Caki2 (cell line): ENCODE measurements at places on chromosomes 7 and 10. TPM values are rescaled to one million over a fixed set of nuclear protein-coding genes. Genes with fewer than 3 reads are reported as not detected.

- no peak for DNase-seq
Observed at GRCh38 chr7:31642681-31643115, 44.3 kb upstream of the PPP1R17 start.

- DNase-seq: peak; percentile 51
Observed at GRCh38 chr10:24944512-24945255, 7.7 kb downstream of the PRTFDC1 start.

INMT gene
- total RNA-seq: not detected in 2 replicates

HMX2 gene
- not detected in 2 replicates for total RNA-seq

- no peak for DNase-seq
Observed at GRCh38 chr10:48456361-48456804, 148.5 kb downstream of the ARHGAP22 start.

LRRC18 gene
- total RNA-seq: not detected in 2 replicates

- peak; percentile 63 for DNase-seq
Observed at GRCh38 chr10:14093730-14094484, 236.8 kb downstream of the FRMD4A start.

NIPSNAP2 gene
- total RNA-seq: 6.8 and 17.0 TPM in 2 replicates

DNA sequence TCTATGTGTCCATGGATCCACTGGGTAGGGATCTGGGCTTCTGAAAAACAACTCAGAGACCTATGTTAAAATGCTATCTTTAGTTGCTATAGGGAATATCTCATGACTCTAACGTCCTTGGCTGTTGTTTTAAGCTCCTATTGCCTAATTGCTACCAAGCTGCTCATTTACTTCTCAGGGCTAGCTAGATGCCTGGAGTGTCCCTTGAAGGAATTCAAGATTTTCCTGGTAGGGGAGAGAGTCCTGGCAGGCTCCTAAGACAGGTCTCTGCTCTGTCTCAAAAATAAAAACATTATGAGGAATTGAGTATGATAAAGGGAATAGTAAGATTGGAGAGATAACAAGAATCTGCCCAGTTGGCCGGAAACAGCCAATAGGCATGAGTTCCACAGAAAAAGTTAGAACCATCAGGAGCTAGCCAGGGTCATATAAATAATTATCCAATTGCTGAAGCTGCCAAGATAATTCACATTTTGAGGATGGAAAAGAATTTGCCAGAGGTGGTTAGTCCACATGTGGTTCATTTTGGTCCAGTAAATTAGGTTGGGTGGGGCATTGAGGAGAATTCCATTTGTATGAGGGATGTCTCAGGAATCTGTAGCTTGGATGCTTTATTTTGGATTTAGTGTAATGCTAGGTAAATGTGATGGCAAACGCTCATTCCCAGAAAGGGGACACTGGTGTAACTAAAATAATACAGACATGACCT is 362.7 kb upstream of the VSTM2A start:
- DNase-seq: peak; percentile 54

KAZALD1 gene
- 35.4 and 44.5 TPM in 2 replicates for total RNA-seq

- no peak for DNase-seq
Observed at GRCh38 chr7:25777969-25778708, 373.9 kb upstream of the NFE2L3 start.

CTAGE4 gene
- 0.84 and 1.3 TPM in 2 replicates for total RNA-seq

- no peak for DNase-seq
Observed at GRCh38 chr7:70634610-70635068, 497.3 kb upstream of the GALNT17 start.

GRCh38 chr10:88962336-88962735 is 9.8 kb upstream of the ACTA2 start:
- no peak for DNase-seq

- no peak for DNase-seq
Observed at GRCh38 chr7:29043576-29043975, 85.4 kb upstream of the TRIL start.

GRCh38 chr10:2079603-2080078 is 342.3 kb upstream of the ADARB2 start:
- peak; percentile 83 for DNase-seq

- DNase-seq: peak; percentile 96
Observed at GRCh38 chr7:26052706-26053105, 99.3 kb upstream of the NFE2L3 start.

- no peak for DNase-seq
Observed at GRCh38 chr7:103710247-103710646, 264.2 kb upstream of the SLC26A5 start.

ACTL6B gene
- total RNA-seq: not detected in 2 replicates

PPP1R3C gene
- 3.5 and 4.2 TPM in 2 replicates for total RNA-seq

DNA sequence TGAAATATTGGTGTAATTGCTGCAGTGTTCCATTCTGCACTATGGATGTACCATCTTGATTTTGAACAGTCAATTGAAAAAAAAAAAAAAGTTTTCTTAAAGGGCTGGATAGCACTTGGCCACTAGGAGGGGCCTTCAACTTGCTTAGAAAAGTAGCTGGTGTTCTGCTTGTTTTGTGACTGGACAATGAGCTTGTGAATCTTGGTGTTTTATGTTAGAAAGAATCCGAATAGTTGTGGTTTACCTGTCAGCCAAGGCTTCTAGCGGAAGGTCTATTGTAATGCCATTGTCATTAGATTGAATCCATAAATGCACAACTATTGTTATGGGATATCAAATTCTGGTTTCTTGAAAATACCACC is 77.1 kb downstream of the BMPER start:
- peak; percentile 14 for DNase-seq

MYPN gene
- 0.64 TPM in 1 of 2 replicates, not detected in the other for total RNA-seq
